ENCODE measurements at places on chromosomes 5 and 9.

DNA sequence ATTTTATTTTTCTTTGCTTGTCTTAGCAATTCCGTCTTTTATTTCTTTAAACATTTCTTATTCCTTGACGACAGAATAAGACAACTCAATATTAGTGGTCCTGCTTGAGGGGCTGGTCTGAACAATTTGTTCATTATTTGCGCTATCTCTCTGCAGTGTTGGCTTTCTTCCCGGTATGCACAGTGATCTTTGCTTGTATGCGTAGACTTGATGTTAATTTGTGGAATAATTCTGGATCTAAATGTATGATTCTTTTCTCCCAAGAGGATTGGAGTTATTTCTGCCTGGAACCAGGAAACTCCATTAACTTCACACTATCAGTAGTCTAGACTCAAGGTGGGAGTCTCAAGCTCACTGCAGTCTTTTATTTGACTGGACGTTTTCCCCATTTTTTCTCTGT, 80.4 kb downstream of the KDM4C start:
- no peak for DNase-seq

DNA sequence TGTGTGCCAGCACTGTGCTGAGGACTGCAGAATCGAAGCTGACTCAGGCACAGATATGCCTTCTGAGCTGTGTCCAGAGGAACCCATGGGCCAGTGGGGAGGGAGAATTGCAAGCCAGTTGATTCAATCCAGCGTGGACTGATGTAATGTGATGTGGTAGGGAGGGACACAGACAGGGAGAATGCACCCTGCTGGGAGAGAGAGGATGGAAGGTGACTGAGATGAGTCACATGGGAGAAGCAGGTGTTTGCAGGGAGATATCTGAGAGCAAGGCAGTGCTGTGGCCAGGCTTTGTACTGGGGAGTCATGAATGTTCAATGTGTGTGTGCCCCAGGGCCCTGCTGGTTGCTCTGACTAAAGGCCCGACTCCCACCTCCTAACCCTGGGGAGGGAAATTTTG, 75.7 kb downstream of the IRX1 start:
- DNase-seq, result no peak

DNA sequence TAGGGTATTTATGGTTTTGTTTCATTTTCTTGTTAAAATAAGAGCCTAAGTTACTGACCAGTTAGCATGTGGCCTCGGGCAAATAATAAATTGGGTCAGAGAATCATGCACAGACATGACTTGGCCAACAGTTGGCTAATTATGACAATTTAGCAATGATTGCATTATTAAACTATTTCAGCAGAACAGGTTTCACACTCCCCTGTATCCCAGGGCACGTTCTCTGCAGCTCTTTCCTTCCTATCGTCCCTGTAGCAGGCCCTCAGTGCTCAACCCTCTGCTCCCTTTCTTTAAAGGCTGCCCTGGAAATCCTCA, 167.9 kb downstream of the TSSK1B start:
- no peak for DNase-seq

DNA sequence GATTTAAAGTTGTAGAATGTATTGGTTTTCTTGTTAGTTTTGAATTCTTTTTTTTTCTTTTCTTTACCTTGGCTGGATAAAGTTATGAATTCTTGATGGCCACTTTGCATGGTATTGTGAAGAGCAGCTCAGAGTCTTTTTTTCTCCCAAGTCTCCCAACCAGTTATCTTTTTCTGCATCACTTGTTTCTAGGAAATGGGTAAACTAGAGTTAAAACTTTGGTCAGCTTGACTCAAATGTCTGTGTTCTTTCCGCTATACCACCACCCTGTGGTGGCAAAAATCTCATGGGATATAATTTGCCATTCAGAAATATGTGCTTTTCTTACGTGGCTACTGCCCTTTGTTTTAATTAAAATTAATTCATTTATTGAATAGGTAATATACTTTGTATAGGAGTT, 113.2 kb downstream of the UNC13B start:
- DNase-seq, result no peak

- DNase-seq, result no peak
Observed at GRCh38 chr5:154476354-154477205, 1.4 kb downstream of the HAND1 start.

- DNase-seq, result no peak
Observed at GRCh38 chr5:3376611-3377010, 219.0 kb upstream of the IRX1 start.

All from central memory CD4-positive, alpha-beta T cell (primary cell).